ENCODE measurements at places on chromosomes 6 and 20. TPM values are rescaled to one million over a fixed set of nuclear protein-coding genes. Genes with fewer than 3 reads are reported as not detected.

DNA sequence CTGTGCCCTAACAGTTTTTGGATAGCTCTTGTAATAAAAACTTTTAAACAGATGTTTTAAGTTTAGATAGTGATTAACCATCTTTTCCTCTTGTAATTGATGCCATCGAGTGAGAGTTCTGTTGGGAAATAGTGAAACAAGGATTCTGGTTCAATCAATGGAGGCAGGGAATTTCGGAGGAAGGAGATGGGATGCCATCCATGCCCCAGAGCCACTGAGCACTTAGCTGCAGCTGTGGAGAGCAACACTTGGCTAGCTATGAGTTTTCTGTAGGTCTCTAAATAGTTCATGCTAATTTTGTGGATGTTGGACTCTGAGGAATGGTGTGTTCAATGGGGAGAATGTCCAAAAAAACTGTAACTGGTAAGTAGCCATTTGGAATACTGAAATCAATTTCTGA is 16.7 kb downstream of the CBFA2T2 start:
- no peak overlapping the region for H3K4me3 ChIP-seq
- H3K4me1 ChIP-seq: no peaks in the 10 kb centered on the region
- DNase-seq: no peak
- no peaks in the 10 kb centered on the region for H3K36me3 ChIP-seq
- H3K27ac ChIP-seq: no peak overlapping the region
- H3K27me3 ChIP-seq: no peaks in the 10 kb centered on the region

The MTFR2 gene
- total RNA-seq: not detected

The ADAM33 gene
- total RNA-seq: 9.3 TPM

DNA sequence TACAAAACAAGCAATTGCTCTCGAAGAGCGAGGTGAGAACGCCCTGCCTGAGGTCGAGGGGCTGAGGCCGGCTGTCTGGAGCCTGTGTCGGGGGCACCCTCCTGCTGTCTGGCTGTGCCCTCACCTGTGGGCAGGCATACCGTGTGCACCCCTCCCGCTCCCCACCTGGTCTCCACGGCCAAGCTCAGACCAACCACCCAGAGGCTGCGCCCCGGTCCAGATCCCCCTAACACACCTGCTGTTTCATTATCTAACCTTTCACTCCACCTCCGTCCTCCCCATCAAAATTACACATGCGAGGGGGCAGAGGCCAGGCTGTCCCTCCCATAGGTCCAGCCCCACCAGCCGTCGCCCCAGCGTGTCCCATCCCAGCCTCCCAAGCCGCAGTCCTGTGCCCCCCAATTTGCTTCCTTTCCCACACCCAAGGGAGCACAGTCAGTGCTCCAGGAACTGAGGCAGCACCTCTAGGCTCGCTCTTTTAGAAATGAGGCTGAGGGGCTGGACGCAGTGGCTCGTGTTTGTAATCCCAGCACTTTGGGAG is 35.2 kb downstream of the NTSR1 start:
- no peak for DNase-seq
- no peaks in the 10 kb centered on the region for H3K4me1 ChIP-seq
- no peaks in the 10 kb centered on the region for H3K27me3 ChIP-seq

DNA sequence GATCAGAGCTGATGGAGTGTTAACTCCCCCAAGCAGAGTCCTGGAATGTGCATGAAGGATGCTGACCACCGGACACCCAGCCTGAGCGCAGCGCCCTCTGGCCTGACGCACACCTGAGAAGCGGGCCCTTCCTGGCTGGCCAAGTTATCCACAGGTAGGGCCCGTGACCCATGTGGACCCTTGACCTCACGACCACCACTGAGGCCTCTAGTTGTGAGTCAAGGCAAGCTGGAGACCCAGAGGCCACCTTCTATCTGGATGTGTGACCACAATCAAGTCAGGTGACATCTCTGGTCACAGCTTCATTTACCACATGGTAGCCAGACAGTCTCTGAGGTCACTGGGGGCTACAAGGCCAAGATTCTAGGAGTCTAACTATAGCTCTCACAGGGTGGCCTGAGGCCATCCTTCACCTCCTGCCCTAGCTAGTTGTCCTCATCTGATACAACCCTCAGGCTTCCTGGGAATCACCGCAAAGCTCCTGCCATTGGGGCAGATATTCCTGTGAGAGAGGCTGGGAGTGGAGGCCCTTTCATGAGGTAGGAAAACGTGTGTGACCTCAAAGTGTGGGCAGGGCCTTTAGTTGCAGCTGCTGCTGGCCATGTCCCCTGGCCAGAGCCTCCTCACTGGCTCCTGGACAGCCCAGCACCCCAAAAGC is 53.1 kb downstream of the DSTN start:
- H3K36me3 ChIP-seq: peaks cover 84% of the 10 kb centered on the region
- no peak overlapping the region for H3K27ac ChIP-seq
- H3K4me3 ChIP-seq: no peak overlapping the region
- no peak for DNase-seq
- H3K4me1 ChIP-seq: peaks cover 2% of the 10 kb centered on the region
- no peaks in the 10 kb centered on the region for H3K27me3 ChIP-seq

GRCh38 chr6:106747139-106747538 is 117.8 kb downstream of the QRSL1 start:
- H3K4me1 ChIP-seq: peaks cover 52% of the 10 kb centered on the region
- H3K4me3 ChIP-seq: no peak overlapping the region
- DNase-seq: no peak
- H3K27ac ChIP-seq: peak overlapping the region; percentile 97
- no peaks in the 10 kb centered on the region for H3K27me3 ChIP-seq
- no peaks in the 10 kb centered on the region for H3K36me3 ChIP-seq

GRCh38 chr6:141552031-141552430 is 580.7 kb upstream of the GJE1 start:
- no peak overlapping the region for H3K4me3 ChIP-seq
- no peak for DNase-seq
- peaks cover 4% of the 10 kb centered on the region for H3K4me1 ChIP-seq
- H3K27me3 ChIP-seq: no peaks in the 10 kb centered on the region
- peak overlapping the region; percentile 17 for H3K27ac ChIP-seq
- no peaks in the 10 kb centered on the region for H3K36me3 ChIP-seq

DNA sequence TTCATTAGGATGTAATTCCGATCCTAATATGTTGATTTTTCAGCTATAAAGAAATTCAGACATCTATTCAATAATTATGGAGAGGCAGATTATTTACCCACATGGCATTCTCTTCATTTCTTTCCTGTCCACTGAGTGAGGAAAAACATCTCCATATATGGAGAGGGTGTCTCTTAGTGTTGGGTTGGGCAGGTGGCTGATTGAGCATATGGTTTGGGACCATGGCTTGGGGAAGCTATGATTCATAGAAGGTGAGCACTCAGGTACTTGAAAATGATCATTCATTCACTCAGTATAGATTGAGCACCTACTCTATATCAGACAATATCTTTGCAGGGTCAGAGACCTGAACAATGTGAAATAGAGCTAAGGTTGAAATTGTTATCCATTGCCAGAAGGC is 41.3 kb upstream of the IL20RA start:
- H3K4me3 ChIP-seq: no peak overlapping the region
- H3K27ac ChIP-seq: no peak overlapping the region
- H3K4me1 ChIP-seq: no peaks in the 10 kb centered on the region
- no peak for DNase-seq
- H3K36me3 ChIP-seq: no peaks in the 10 kb centered on the region
- H3K27me3 ChIP-seq: no peaks in the 10 kb centered on the region

DNA sequence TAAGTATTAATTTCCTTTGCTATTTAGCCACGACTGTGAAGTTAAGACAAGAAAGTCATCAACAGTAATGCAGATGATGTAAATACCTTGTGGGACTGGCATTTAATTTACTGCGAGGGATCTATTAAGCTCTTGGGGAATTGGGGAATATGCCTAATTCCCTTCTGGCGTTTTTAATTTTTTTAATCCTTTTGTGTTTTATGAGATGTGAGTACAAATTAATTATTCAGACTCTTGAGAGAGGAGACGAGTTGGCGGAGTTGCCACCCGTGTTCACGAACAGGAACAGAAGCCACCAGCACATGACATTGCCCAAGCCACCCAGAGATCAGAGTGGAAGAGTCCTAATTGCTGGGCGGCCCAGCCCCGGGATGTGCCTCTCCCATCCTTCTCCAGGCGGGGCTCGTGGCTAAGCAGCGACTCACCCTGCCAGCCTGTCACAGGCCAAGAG is 533 bp upstream of the CRYBG1 start:
- no peak overlapping the region for H3K27ac ChIP-seq
- no peak for DNase-seq
- no peaks in the 10 kb centered on the region for H3K27me3 ChIP-seq
- H3K4me3 ChIP-seq: no peak overlapping the region
- H3K36me3 ChIP-seq: no peaks in the 10 kb centered on the region

DNA sequence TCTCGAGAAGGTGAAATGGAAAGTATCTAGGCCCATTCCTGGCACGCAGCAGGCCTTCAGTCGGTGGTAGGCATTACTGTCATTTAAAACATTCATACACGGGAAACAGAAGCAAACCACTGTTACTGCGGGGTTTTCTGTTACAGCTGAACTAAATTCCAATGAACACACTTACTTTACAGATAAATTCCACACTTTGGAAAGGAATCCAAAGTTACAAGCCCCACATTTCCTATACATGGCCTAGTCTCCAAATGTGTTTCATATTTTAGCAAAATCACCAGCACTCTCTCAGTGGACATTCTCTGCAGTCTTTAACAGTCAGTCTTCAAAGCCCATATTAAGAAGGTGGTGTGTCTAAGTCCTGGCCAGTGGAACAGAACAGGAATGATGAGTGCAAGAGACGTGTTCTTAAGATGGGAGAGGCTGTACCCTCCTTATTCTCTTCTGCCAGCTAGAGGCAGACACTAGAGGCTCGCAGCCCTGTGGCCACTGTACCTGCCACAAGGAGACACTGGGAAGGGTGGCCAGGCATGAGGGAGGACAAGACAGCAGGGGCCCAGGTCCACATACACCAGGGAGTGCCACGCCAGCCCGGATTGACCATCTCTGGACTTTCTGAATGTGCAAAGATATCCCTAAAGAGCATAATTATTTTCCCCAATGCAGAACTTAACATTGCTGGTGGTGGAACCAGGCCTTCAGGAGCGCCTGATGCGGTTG is 76.4 kb downstream of the CDC5L start:
- peaks cover 26% of the 10 kb centered on the region for H3K4me1 ChIP-seq
- H3K36me3 ChIP-seq: no peaks in the 10 kb centered on the region
- no peak overlapping the region for H3K4me3 ChIP-seq
- peak overlapping the region; percentile 64 for H3K27ac ChIP-seq

The MAD2L1BP gene
- 22.0 TPM for total RNA-seq

GRCh38 chr6:83417880-83418663 is 12.8 kb downstream of the ME1 start:
- no peak overlapping the region for H3K27ac ChIP-seq
- DNase-seq: no peak
- H3K27me3 ChIP-seq: no peaks in the 10 kb centered on the region
- H3K4me1 ChIP-seq: no peaks in the 10 kb centered on the region
